Regular cardiac myocyte (primary cell): ENCODE measurements at places on chromosomes 13 and 19. TPM values are rescaled to one million over a fixed set of nuclear protein-coding genes. Genes with fewer than 3 reads are reported as not detected.

The TMEM145 gene
- total RNA-seq = under 0.01 TPM in 1 of 2 replicates, not detected in the other

The CCL25 gene
- not detected in 2 replicates for total RNA-seq

The ZNF729 gene
- under 0.01 TPM in 1 of 2 replicates, not detected in the other for total RNA-seq

The TMEM255B gene
- total RNA-seq = 0.38 and 1.1 TPM in 2 replicates

The PRMT1 gene
- total RNA-seq = 274 and 493 TPM in 2 replicates

The ODAD3 gene
- total RNA-seq = 0.28 and 0.38 TPM in 2 replicates

The PTPRH gene
- total RNA-seq = 6.5 and 21.4 TPM in 2 replicates

The ATXN8OS gene
- not detected in 2 replicates for total RNA-seq

The PROZ gene
- not detected in 2 replicates for total RNA-seq

The FAM216B gene
- not detected in 2 replicates for total RNA-seq

The RGCC gene
- total RNA-seq = 1.3 and 2.3 TPM in 2 replicates

The ZNF578 gene
- total RNA-seq = 3.5 and 6.2 TPM in 2 replicates

The BST2 gene
- 30.7 and 56.7 TPM in 2 replicates for total RNA-seq

The USHBP1 gene
- under 0.01 and 0.28 TPM in 2 replicates for total RNA-seq

The TUBA3C gene
- total RNA-seq = not detected in 2 replicates

The HIPK4 gene
- total RNA-seq = 0.19 and 0.28 TPM in 2 replicates

The ADM5 gene
- 0.56 and 0.77 TPM in 2 replicates for total RNA-seq

The HSD17B14 gene
- 0.38 and 2.5 TPM in 2 replicates for total RNA-seq

The IZUMO1 gene
- total RNA-seq = not detected in 2 replicates

The PLPPR3 gene
- 0.56 TPM in 1 of 2 replicates, not detected in the other for total RNA-seq

The YJEFN3 gene
- 0.28 and 0.38 TPM in 2 replicates for total RNA-seq

The ZIC2 gene
- not detected in 2 replicates for total RNA-seq

The NLRP9 gene
- not detected in 2 replicates for total RNA-seq

The AKT1S1 gene
- 7.9 and 14.6 TPM in 2 replicates for total RNA-seq

The CYP4F8 gene
- not detected in 2 replicates for total RNA-seq

The COX6B2 gene
- total RNA-seq = not detected in 2 replicates

The CCDC8 gene
- total RNA-seq = 12.8 and 21.1 TPM in 2 replicates

The KLF5 gene
- 1.3 and 1.4 TPM in 2 replicates for total RNA-seq

The ZNF541 gene
- total RNA-seq = under 0.01 and 0.85 TPM in 2 replicates

The APOC4 gene
- not detected in 2 replicates for total RNA-seq

The FFAR2 gene
- not detected in 2 replicates for total RNA-seq

The DCLK1 gene
- total RNA-seq = 2.1 and 4.2 TPM in 2 replicates

The CGB1 gene
- 0.28 TPM in 1 of 2 replicates, not detected in the other for total RNA-seq

The SELENOV gene
- not detected in 2 replicates for total RNA-seq

The CHST8 gene
- total RNA-seq = 0.19 TPM in 1 of 2 replicates, not detected in the other

The OBI1 gene
- 13.5 and 22.8 TPM in 2 replicates for total RNA-seq

The PDX1 gene
- total RNA-seq = not detected in 2 replicates

The WASF3 gene
- 9.2 and 20.0 TPM in 2 replicates for total RNA-seq

The CFAP97D2 gene
- total RNA-seq = not detected in 2 replicates

The TSHZ3 gene
- 7.1 and 8.7 TPM in 2 replicates for total RNA-seq

The PODNL1 gene
- 0.58 and 0.85 TPM in 2 replicates for total RNA-seq

The LRG1 gene
- not detected in 2 replicates for total RNA-seq

The IFNL3 gene
- not detected in 2 replicates for total RNA-seq

The SHISA7 gene
- total RNA-seq = not detected in 2 replicates

The CLDND2 gene
- total RNA-seq = not detected in 2 replicates

The ATP4B gene
- total RNA-seq = not detected in 2 replicates

The MEIS3 gene
- total RNA-seq = 24.3 and 56.7 TPM in 2 replicates

The APC2 gene
- total RNA-seq = 0.19 and 0.28 TPM in 2 replicates

The LEUTX gene
- total RNA-seq = not detected in 2 replicates

The PRKCG gene
- under 0.01 and 0.28 TPM in 2 replicates for total RNA-seq

The ZNF540 gene
- total RNA-seq = 0.19 and 2.3 TPM in 2 replicates

The PRTN3 gene
- not detected in 2 replicates for total RNA-seq

The SIX5 gene
- 8.1 and 11.3 TPM in 2 replicates for total RNA-seq

The KLK12 gene
- not detected in 2 replicates for total RNA-seq

The OR7D4 gene
- not detected in 2 replicates for total RNA-seq

The WDR83 gene
- 9.9 and 11.3 TPM in 2 replicates for total RNA-seq
